Stimulated activated CD4-positive, alpha-beta T cell treated with anti-CD3 and anti-CD28 coated beads, TNF-alpha, amount 100 ng/mL, for 24 hours (primary cell): ENCODE measurements at places on chromosomes 2 and 18.

DNA sequence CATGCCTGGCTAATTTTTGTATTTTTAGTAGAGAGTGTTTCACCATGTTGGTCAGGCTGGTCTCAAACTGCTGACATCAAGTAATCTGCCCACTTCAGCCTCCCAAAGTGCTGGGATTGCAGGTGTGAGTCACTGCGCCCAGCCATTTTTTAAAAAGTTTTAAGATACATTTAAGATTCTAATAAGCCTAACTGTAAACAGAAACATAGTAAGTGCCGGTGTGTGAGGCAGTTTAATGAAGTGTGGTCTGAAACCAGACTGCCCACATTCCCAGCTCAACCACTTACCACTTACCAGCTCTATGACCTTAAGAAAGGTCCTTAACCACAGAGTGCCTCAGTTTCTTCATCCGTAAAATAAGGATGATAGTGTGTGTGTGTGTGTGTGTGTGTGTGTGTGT lies 42.4 kb downstream of the TMEM237 start:
- no peak for DNase-seq

DNA sequence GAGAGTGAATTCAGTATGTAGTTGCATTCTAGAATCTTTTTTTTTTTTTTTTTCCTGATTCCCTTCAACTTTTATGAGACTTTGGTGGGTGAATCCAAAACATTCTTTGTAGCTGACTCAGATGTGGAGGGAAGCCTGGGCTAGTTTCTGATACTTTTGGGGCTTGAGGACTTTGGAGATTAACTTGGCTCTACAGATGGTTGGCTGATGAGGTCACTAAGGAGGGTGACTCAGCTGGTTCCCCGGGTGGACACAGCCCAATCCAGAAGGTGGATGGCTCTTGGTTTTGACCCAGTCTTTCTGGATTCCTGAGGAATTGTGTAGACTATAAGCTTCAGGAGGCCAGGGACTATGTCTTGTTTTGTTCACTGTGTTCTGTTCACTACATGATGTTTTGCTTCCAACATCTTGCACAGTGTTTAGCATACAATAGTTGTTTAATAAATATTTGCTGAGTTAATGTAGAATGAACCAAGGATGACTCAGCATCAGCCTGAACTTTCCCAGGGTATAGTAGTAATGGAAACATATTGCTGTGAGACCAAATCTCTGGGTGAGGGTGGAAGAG lies 30.5 kb downstream of the LAMA3 start:
- no peak for DNase-seq

DNA sequence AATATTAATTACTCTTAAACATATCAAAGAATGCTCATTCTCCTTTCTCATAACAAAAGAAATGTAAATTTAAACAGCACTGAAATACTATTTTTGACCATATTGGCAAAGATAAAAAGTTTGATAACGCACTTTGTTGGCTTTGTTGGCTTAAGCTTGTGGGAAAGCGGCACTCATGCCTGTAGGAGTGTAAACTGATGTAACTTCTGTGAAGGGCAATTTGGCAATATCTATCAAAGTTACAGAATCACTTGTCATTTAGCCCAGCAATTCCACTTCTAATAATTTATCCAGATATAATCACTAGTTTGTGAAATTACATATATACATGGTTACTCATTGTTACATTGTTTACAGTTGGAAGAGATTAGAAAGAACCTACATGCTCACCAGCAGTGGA lies 311.8 kb upstream of the STON1 start:
- no peak for DNase-seq

DNA sequence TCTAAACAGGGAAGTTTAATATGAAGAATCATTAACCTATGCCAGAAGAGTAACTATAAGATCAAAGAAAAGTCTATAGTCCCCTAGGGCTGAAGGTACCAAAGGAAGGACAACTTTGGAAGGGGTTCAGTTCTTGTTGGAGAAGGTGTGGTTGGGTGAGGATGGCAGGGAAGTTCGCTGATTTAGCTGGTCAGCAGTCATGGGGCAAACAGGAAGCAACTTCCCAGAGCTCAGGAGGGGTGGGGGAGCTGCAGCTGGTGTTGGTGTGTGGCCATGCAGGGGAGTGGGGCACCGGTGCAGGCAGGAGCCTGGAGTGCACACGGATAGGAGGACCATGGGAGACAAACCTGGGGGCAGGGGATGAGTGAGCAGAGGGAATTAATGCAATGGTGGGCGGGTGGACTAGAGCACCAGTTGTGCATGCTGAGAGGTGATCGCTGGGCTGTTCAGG lies 34.0 kb downstream of the FHOD3 start:
- no peak for DNase-seq

DNA sequence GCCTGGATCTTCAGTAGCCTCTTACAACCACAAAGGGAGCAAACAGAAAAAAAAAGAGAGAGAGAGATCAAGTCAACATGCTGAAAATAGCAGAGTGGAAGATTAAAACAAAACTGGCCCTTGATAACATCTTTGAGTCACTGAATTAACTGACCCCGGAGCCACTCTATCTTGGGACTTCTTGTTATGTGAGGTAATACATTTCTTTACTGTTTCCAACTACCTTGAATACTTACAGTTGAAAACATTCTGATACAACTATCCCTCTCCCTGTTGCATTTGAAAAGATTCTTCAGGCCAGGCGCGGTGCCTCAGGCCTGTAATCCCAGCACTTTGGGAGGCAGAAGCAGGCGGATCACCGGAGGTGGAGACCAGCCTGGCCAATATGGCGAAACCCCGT lies 208.1 kb downstream of the MEMO1 start:
- no peak for DNase-seq

- no peak for DNase-seq
Measured at GRCh38 chr2:23666980-23667357, 260.0 kb downstream of the ATAD2B start.

GRCh38 chr2:46286715-46287114 lies 10.5 kb upstream of the EPAS1 start:
- DNase-seq: no peak

DNA sequence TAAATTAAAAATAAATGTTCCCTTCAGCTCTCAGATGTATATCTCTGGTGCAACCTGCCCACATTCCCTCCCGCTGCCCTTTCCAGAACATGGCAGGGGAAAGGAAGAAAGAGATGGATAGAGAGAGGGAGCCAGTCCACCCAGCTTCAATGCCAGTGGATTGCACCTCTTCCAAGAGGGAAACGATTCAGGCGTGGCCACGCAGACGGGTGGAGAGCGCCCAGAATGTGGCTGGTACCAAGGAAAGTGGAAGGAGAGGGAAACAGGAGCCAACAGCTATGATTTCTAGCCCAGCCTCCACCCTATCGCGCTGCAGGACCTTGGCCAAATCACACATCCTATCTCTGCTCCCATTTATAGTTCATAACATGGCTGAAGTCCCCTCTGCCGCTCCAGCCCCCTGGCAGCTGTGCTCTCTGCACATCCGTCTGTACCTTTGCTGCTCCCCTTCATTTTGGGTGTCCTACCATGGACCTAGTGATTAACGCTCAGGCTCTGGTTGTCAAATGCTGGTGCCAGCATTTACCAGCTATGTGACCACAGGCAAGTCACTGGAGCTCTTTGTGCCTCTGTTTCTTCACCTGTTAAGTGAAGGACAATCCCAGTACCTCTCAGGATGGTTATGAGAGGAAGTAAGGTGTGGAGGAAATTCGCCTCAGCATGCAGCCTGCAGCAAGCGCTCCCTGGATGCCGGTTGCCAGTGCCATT lies 66.5 kb downstream of the SFXN5 start:
- no peak for DNase-seq

DNA sequence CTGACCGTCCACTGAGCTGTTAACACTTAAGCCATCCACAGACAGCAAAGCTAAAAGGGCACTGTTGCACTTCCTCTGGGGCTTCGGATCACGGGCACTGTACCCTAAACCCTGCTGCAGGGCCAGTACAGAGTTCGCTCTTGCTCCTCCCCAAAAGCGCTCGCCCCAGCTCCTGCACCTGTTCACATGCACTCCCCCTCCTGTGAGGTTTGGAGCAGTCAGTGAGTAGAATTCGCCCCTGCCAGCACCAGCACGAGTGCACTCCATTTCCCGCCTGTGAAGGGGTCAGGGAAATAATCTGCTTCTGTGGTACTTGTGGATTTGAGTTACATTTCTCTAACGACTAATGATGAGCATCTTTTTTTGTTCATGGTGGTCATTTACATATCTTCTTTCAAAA lies 158.8 kb downstream of the PTPRM start:
- DNase-seq: no peak

- no peak for DNase-seq
Measured at GRCh38 chr18:12637901-12638643, 19.8 kb downstream of the SPIRE1 start.

DNA sequence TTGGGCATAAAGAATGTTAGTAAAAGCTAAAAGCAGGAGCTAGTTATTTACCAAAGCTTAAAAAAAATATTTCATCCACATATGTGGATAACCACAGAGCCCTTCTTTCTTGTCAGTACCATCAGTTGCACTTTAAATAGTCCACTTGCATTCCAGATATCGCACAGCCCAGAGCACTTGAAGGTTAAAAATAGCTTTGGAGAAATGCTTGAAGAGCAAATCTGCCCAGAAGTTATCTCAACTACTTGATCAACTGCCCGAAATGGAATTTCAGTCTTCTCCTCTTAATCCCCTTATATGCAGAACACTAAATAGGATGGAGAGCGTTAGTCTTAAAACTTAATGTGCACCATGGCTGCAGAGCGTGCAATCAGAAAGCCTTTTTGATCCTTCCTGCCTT lies 148.3 kb downstream of the PLEKHA3 start:
- no peak for DNase-seq

DNA sequence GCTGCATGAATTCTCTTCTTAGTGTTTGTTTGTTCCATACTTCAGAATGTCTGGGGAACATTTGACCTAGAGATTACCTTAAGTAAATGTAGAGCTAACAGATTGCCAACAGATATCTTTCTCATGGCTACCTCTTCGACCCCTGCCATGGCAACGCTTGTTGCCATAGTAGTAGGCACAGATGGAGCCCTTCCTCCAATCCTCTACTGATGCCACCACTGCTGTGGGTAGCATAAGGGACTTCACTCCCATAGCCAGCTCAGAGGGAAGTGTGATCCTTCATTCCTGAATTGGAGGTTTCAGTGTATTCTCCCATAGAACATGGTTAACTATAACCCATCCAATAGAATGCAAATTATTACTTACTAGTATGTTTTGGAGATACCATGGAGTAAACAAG lies 543.6 kb upstream of the NRP2 start:
- no peak for DNase-seq

- DNase-seq: peak; percentile 7
Measured at GRCh38 chr2:63654959-63655358, 66.2 kb downstream of the MDH1 start.

DNA sequence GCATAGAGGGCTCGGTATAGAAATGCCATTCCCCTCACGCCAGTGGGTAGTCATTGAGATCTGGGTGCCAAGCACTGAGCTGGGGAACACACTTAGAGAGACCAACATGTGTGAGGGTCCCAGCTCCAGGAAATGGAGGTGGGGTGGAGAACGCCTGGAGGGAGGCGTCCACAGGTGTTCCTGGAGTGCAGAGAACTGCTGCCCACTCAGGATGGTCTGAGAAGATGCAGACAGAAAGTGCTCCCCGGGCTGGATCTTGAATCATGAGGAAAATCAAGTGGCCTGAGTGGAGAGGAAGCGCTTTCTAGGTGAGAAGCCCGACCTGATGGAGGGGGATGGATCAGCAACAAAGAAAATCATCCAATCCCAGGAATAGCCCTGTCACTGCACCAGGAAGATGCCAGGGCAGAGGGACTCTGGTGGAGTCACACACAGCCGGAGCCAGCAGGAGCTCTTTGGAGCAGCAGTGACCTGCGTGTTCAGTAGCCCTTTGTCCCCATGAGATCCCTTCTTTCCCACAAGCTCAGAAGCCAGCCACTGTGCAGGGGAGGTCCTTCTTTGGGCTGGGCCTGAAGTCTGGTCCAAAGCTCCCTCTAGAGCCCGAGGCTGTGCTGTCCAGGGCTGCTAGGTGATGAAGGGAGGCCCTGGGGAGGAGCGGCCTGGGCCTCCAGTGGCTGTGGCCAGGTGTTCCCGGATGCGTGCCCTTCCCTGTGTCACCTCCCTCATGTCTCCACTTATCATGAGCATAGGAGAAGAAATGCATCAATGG lies 112.3 kb downstream of the RNF144A start:
- no peak for DNase-seq

GRCh38 chr2:231614559-231615057 lies 21.9 kb downstream of the TEX44 start:
- DNase-seq: peak; percentile 56

GRCh38 chr2:225457482-225457881 lies 58.0 kb downstream of the NYAP2 start:
- no peak for DNase-seq

DNA sequence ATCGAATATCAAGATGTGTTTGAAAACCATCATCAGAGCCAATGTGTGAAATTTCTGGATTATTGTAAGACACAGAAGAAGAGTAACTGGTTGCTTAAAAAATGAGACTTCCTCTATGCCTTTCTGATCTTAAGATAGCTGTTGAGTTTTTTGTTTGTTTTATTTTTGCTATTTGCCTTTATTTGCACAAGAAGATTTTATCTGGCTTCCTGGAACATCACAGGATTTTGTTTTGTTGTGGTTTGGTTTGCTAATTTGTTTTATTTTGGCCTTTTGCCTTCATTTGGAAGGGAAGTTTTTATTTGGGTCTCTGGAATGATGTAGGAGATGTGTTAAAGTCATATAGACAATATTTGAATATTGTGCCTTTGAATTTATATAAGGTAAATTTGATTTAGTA lies 3.9 kb upstream of the CYTIP start:
- DNase-seq: no peak

- no peak for DNase-seq
Measured at GRCh38 chr18:52409727-52410126, 69.7 kb downstream of the DCC start.

- no peak for DNase-seq
Measured at GRCh38 chr2:68110102-68110501, 47.3 kb upstream of the C1D start.

GRCh38 chr2:147420947-147421675 lies 423.7 kb upstream of the ACVR2A start:
- no peak for DNase-seq

- DNase-seq: no peak
Measured at GRCh38 chr18:48641981-48642380, 103.2 kb downstream of the CTIF start.

DNA sequence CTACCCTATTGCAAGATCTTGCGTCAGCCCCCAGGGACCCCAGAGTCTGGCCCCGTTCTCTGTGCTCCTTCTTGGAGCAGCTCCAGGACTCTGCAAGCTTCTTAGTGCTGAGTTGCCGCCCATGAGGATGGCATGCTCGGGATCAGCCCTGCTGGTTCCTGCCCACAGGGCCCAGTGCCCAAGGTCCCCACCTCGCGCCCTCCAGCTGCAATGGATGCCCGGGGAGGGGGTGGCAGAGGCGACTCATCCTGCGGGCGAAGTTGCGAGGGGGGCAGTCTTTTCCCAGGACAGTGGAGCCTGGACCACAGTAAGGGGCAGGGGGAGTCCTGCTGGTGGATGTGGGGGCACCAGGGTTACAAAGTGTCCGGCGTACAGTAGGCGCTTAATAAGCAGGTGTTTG lies 261.9 kb downstream of the BCL2 start:
- DNase-seq: no peak

GRCh38 chr2:219157396-219157795 lies 3.2 kb downstream of the NHEJ1 start:
- DNase-seq: no peak
